Neural crest cell (in vitro differentiated cells): ENCODE measurements at places on chromosomes 1 and 21. TPM values are rescaled to one million over a fixed set of nuclear protein-coding genes. Genes with fewer than 3 reads are reported as not detected.

GRCh38 chr1:30665216-30666010 is 58.0 kb downstream of the MATN1 start:
- no peak for DNase-seq
- peak overlapping the region; percentile 78 for H3K27ac ChIP-seq
- H3K36me3 ChIP-seq = no peaks in the 10 kb centered on the region
- peaks cover 41% of the 10 kb centered on the region for H3K4me1 ChIP-seq
- no peak overlapping the region for H3K4me3 ChIP-seq

DNA sequence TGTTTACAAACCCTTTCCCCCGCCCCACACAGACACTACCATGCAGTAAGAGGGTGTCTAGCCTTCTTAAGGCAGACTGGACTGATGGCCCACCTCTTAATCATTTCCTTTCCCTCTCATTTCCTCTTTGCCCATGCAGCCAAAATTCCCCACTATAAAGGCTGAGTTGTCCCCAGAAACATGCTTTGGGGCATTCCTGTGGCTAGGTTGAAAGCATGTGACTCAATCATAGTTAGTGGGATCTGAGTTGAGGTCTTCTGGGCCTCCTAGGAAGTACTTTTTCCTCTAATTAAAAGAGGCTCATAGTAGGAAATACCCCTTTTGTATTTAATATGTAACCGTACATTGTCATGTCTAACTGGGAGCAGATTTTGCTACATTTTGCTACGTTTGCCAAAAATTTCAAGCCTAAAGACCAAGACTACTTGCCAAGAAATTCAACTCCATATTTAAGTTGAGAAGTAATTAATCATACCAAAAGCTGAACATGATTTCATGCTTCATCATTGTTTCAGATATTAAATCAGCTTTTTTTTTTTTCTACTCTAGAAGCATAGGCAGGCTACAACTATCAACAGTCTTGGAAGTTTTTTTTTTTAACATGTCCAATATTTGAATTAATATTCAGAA is 174.7 kb downstream of the ADGRL4 start:
- H3K36me3 ChIP-seq = no peaks in the 10 kb centered on the region
- H3K4me3 ChIP-seq = no peak overlapping the region
- H3K4me1 ChIP-seq = no peaks in the 10 kb centered on the region
- DNase-seq = no peak
- no peak overlapping the region for H3K27ac ChIP-seq
- H3K27me3 ChIP-seq = no peaks in the 10 kb centered on the region

DNA sequence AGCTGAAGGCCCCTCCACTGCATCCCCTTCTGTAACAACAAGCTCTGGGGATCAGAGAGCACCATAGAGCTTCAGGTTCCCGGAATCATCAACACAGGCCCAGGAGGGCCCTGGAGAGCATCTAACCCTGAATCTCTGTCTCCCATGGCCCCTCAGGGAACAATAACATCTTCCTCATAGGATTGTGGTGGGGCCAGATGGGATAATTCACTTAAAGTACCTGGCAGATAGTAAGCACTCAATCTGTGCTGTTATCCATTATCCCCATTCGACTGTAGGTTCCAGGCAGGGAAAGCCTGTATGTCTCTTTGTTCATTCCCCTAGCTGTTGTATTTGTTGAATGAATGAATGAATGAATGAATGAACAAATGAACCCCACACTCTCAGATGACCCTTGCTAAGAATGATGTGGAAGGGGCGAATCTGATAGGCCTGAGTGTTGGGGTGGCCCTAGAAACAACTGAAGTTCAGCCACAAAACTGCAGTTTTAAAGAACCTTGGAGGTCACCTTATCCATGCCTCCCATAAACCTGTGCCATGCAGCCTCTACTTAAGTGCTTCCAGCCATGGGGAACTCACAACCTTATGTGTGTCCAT is 14.5 kb downstream of the LAPTM5 start:
- H3K36me3 ChIP-seq = no peaks in the 10 kb centered on the region
- peaks cover 17% of the 10 kb centered on the region for H3K4me1 ChIP-seq

The CAPN8 gene
- not detected in 2 replicates for total RNA-seq

DNA sequence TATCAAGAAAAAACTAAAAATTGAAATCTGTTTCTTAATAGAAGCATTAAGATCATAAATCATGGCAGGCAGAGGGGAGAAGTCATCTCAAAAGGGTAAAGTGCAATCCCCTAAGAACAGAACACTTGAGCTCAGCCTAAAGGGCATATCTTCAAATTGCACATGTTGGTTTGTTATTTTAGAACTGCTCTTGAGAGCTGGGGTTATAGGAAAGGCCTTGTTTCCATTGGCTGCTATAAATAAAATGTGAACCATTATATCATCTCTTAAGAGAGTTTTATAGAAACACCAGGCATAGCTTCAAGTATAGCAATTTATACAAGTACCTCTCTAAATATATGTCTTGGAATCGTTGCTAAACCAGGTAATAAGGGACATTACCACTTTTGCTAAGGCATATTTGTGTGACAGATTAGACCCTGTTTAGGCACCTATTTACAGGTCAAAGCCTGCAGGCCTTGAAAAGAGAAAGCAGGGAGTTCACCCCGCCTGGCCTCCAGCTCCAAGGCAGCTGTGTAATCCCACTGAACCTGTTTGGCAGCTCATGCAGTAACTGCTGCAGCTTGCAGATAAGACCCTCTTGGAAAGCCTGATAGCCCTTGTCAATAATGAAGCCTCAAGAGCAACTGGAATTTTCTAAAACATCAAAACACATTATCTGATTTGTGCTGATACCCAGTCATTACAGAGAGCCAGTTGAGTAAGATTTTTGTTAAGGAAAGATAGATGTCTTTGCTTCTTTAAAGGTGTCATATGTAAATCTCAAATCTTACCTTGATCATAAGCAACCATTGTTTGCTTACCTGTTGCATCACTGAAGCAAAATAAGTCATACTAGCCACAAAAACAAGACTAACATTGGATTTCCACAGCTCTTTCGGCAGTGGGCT is 24.2 kb upstream of the SYDE2 start:
- H3K36me3 ChIP-seq = no peaks in the 10 kb centered on the region
- H3K4me1 ChIP-seq = peaks cover 18% of the 10 kb centered on the region
- no peak for DNase-seq
- H3K27me3 ChIP-seq = peaks cover 2% of the 10 kb centered on the region
- H3K4me3 ChIP-seq = no peak overlapping the region

- H3K27ac ChIP-seq = no peak overlapping the region
- no peaks in the 10 kb centered on the region for H3K27me3 ChIP-seq
- no peak overlapping the region for H3K4me3 ChIP-seq
- H3K36me3 ChIP-seq = no peaks in the 10 kb centered on the region
These were observed 36.5 kb downstream of the ZMYND12 start for GRCh38 chr1:42419126-42419821.
